Spinal cord (tissue), 10 donors: ENCODE measurements at places on chromosomes 16 and 17. TPM values are rescaled to one million over a fixed set of nuclear protein-coding genes. Genes with fewer than 3 reads are reported as not detected.

The NPIPA7 gene
- 18.0 TPM for polyA plus RNA-seq

The SLC13A2 gene
- 0.27 TPM for polyA plus RNA-seq

The PLCD3 gene
- polyA plus RNA-seq: 115 TPM

The SLC16A6 gene
- polyA plus RNA-seq: 7.6 TPM

The CDC42EP4 gene
- polyA plus RNA-seq: 96.4 TPM

DNA sequence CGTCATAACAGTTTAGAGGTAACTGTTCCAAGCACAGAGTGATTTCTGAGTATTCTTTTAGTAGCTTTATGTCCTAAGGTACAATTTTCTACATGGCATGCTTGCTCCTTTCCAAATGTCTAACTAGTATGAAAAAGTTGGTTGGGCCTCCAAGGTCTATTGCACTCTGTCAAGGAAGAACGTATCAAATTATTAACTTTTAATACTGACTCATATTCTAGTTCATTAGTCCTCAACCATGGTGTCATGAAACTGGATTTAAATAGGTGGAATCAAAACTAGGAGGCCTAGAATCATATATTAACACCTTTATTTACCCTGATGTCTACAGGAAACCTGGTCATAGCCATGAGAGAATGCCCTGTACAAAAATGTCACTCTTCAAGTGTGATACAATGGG is 61.4 kb downstream of the STH start:
- DNase-seq: no peak

DNA sequence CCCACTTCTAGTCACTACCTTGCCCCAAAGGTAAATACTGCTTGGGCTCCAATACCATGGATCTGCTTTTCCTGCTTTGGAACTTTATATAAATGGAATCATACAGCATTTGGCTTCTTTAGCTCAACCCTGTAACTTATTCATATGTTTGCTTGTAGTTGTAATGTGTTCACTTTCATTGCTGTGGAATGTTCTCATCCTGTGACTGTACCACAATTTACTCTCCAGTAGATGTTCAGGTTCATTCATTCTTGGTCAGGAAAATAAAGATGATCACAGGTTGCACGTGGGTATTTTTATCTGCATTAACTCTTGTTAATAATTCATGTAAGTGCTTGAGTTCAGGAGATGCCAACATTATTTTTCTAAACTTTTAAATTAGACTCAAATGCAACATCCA is 6.7 kb upstream of the BEAN1 start:
- DNase-seq: no peak

DNA sequence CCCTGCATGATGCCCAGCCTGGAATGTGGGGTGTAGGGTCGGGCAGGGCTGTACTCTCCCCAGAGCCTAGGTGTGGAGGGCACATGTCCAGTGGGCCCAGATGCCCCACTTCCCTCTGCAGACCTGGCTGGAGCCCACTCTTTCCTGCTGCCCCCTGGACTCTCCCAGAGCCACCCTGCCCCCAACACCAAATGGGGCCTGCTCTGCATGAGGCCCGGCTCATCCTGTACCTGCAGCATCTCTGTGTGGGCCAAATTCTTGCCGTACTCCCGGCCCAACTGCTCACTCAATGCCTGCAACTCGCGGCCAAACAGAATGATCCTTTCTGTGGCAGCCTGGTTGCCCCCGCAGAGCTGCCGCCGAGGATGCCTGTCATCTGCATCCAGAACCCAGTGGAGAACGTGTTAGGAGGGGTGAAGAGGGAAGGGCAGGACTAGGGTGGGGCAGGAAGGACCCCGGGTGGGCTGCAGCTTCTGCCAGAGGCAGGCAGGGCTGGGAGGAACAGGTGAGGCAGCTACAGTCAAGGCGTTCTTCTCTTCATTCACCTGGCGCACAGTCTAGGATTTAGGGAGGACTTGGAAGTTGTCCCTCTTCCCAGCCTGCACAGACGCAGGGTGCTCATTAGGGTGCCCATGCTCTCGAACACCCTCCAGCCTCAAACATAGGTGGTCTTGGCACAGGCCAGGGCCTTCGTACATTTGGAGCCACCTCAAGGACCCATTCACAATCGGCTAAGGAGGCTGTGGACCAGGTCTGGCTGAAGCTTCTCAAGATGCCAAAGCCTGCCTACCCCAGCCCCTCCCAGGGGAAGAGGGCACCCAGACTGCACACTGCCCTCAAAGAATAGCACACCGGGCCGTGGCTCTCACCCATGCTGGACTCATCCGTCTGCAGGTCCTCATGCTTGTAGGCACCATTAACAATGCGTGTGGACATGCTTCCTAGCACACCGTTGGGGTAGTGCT is 8.7 kb upstream of the GFOD2 start:
- no peak for DNase-seq

DNA sequence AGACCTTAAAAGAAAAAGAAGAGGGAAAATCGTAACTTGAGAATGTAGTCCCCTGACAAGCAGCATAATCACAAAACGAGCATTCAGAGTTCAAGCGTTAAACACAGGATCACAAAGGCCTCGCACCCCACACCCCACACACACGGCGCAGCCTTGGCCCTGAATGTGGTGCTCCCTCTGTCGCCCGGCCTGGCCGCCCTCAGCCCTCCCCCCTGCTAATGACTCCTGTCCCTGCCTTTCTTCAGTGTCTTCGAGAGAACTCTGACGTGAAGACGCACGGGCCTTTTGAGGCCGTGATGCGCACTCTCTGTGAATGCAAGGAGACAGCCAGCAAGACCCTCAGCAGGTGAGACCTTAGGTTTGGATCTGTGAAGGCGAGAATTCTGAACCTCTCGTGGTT is 47.5 kb upstream of the ENDOV start:
- DNase-seq: no peak

GRCh38 chr17:79171188-79171587 is 96.6 kb downstream of the ENGASE start:
- no peak for DNase-seq

DNA sequence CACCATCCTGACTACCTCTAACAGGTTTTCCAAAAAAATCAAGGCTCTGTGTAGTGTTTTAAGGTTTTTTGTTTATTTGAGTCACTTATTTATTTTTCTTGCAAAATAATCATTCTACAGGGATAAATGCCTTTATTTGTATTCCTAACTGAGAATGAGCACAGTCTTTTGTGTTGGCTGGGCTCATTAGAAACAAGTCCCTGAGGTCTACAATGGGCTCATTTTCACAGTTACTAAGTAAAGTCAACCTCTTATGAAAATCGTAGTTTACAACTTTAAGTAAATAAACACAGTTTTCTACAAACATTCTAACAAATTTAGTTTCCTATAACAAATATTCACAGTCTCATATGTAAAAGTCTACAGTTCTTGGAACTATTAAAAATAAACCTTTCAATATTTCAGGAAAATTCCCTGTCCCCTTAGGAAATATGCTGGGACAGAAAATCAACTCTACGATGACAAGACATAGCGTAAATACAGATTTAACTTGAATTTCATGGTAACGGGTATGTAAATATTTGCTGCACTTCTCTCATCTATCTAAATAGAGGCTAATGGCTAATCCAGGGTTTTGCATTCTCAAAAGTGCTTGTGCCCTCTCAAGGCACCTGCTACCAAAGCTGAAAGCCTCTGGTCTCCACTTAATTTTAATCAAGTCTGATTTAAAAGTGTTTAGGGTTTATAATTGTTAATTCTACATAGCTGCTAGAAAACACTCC is 31.5 kb upstream of the CDH5 start:
- DNase-seq: no peak
